Lung microvascular endothelial cell (primary cell): ENCODE measurements at places on chromosomes 6 and 20. TPM values are rescaled to one million over a fixed set of nuclear protein-coding genes. Genes with fewer than 3 reads are reported as not detected.

GPSM3 gene
- 6.2 and 7.0 TPM in 2 replicates for total RNA-seq

GRCh38 chr20:39453890-39454289, 491.7 kb downstream of the DHX35 start:
- no peak for DNase-seq

CLIC5 gene
- total RNA-seq = under 0.01 TPM in 1 of 2 replicates, not detected in the other

- DNase-seq = peak; percentile 74
Measured at GRCh38 chr6:44072959-44073611, 54.2 kb downstream of the MRPL14 start.
